ENCODE measurements at places on chromosomes 1 and 21.

DNA sequence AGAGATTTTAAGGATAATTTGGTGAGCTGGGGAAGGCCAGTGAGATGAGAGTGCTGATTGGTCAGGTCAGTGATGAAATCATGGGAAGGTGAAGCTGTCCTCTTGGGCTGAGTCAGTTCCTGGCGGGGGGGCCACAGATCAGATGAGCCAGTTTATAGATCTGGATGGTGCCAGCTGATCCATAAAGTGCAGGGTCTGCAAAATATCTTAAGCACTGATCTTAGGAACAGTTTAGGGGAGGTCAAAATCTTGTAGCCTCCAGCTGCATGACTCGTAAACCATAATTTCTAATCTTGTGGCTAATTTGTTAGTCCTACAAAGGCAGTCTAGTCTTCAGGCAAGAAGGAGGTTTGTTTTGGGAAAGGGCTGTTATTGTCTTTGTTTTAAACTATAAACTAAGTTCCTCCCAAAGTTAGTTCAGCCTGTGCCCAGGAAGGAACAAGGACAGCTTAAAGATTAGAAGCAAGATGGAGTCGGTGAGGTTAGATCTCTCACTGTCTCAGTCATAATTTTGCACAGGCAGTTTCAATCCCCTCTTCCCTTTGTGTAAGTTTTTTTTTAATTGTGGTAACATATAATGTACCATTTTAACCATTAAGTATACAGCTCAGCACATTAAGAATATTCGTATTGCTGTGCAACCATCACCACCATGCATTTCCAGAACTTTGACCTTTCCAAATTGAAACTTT, 39.4 kb downstream of the PTAFR start:
- no peak for DNase-seq

GRCh38 chr1:1344655-1345361, 4.4 kb downstream of the DVL1 start:
- peak; percentile 76 for DNase-seq

DNA sequence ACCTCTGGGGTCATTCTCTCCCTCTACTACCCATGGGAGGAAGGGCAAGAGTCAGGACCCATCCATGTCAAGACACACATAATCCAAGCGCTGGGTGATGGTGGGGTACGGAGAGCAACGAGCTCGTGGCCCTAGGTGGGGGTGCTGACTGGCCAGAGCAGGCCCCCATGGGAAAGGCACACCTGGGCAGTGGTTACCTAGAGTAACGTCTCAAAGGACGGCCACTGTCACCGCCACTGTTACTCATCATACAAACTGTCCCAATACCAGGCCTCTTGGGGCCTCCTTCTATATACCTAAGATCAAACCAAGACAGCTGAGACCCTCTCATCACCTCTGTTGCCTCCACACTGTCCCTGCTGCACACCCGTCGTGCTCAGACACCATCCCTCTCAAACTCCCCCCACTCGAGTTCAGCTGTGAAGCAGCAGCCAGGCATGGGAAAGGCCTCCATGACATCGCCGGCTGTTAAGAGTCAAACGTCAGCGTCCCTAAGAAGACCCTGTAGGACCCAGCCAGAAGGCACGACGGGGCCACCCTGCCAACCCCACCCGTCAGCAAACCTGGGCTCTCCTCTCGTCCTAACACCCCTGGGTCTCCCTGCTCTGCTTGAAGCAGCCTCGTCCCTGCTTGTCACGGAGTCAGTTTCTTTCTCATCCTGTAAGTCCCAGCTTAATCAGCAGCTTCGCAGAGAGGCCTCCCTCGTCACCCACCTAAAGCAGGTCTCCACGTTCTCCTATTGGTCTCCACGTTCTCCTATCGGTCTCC, 15.3 kb downstream of the NPHP4 start:
- no peak for DNase-seq

GRCh38 chr21:45897191-45898027, 84.2 kb upstream of the COL6A1 start:
- DNase-seq, result no peak

DNA sequence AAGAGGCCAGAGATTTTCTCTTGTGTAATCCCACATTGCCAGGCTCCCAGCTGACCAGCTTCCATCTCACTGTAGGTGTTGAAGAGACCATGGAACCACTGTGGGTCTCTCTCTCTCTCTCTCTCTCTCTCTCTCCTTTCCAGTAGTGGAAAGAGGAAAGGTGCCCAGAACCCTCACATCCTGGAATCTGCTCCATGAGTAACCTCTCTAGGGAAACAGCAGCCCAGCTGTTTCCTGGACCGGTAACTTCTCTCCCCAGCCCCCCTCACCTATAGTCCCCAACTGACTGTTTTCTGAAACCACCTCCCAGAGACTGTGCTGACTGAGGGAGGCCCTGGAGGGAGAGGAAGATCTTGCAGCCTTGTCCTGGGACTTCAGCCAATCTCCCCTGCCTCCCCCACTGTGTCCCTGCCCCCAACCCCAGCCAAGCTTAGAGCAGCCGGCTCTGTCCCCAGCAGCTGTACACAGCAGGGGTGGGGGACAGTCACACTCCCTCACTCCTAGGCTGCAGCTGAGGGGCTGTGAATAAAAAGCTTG, 20.6 kb upstream of the SLC45A3 start:
- DNase-seq, result no peak

DNA sequence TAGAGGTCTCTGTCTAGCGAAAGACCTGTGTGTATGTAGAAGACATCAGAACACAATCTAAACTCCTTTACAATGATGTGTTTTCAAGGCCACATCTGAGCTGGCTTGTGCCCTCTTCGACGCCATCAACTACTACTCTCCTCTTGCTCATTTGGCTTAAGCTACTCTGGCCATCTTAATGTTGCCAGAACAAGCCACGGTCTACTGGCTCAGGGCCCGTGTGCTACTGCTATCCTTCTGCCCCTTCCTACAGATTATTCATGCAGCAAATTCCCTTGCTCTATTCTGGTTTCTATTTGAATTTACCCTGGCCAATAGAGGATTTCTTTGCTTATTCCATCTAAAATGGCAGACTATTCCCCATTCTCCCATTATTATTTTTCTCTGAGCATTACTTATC, 121.7 kb downstream of the ZZZ3 start:
- no peak for DNase-seq

DNA sequence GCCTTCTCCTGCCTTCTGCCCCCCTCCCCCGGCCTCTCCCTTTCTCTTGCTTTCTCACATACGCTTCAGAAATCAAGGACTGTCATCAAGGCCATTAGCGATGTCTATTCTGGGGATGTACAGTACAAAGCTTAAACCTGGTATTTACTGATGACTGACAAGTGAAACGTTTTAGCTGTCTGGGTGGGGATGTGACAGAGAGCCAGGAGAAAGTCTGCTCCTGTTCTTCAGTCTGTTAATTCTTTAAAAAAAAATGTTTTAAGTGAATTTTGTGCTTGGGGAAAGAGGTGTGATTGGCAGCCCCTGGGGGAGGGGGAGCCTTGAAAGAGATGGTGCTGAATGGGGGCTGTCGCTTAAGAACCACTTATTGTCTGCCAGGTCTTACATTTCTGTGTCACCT, 283.0 kb upstream of the PLXNA2 start:
- DNase-seq, result no peak

DNA sequence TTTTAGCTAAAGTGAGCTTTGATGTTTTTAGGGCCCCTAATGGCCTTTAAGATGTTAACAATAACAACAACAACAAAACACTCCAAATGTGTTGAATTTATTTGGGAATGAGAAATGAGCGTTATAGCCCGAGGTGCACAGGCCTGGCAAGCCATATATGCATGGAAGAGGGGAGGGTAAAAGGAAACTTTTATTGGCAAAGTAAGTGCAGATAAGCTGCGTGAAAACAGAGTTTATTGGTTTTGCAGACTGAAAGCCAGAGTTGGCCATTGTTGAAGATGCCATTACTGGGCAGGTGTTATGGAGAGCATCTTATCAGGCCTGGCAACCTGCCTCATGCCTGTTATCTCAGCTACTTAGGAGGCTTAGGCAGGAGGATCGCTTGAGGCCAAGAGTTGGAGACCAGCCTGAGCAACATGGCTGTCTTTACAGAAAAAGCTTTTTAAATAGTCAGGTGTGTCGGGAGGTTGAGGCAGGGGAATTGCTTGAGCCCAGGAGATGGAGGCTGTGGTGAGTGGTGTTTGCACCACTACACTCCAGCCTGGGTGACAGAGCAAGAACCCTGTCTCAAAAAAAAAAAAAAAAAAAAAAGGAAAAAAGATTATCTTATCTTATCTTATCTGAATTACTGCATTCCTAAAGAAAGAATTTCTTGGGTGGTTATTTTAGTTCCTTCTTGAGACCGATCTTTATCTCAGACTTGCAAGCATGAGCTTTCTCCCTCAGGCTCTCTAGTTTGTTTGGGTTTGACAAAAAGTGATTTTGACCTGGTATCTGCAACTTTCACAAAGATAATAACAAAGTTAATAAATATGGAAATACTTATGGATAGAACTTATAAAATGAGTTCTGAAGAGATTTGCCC, 1.7 kb downstream of the PATJ start:
- DNase-seq, result no peak

- DNase-seq, result no peak
Measured at GRCh38 chr1:110726755-110727154, 52.0 kb upstream of the KCNA3 start.

GRCh38 chr1:203103216-203103615, 17.4 kb upstream of the MYOG start:
- no peak for DNase-seq

DNA sequence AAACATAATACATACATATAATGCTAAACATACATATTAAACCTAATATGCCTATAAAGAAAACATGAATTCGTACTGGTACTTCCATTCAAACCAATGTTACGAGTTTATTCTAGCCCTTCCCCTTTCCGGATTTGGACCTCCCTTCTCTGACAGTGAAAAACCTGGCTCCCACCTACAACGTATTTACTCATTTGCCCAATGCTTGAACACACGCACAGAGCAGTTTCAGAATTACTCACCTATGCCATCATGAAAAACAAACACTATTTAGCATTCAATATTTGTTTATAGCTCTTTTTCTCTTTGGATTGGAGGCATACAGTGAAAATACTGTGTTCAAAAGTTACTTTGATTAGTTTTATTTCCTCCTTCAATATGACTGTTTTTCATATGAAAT, 204.4 kb downstream of the LMX1A start:
- no peak for DNase-seq

DNA sequence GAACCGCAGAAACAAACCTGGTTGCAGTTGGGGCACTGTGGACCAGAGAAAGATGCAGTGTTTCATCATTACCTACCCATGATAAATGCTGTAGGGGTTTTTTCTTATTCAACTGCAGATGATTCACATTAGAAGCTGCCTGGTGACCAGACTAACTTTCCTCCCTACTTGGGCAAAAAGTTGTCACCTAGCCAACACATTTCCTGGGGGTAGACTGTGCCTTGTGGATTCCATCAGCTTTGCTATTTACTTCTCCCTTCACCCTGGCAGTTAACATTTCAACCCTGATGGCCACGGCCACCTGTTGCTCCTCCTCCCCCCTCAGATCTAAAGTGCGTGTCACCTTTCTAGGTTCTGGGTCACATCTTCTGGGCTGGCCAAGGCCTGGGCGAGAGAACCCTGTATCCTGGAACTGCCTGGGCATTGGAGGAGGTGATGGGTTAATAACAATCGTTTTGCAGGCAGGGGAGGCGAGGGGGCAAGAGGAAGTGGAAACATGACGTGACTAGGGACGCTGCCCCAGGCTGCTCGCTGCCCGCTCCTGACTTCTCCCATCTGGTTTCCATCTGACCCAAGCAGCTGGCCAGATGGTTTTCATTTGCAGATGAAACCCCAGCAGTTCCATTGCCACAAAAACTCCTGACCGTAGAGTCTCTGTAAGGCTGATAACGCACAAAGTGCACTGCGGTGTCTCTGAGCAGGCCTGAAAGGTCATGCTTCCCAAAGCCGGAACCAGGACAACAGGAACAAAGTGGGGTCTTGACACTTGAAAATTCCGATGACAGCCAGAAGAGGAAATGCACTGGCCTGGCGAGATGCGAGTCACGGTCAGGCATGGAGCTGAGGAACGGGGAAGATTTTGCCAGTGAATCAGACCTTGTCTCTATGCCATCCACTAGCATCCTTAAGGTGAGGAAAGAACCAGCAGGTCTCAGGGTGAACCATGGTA, 36.6 kb downstream of the CAPZB start:
- peak; percentile 47 for DNase-seq

GRCh38 chr1:76433526-76433925, 359.0 kb downstream of the ST6GALNAC3 start:
- no peak for DNase-seq

DNA sequence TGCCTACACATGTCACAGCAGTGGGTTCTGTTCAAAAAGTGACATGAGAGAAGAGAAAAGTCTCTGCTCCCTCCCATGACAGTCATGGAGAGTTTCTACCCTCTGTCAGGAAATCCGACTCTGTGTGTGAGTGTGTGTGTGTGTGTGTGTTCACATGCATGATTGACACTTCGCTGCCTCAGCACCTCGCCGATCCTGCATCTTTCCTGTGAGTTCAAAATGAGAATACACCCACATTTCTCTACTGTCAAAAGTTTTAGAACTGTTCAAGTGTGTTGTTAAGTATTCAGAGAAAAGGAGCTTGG, 46.2 kb upstream of the COX20 start:
- no peak for DNase-seq

DNA sequence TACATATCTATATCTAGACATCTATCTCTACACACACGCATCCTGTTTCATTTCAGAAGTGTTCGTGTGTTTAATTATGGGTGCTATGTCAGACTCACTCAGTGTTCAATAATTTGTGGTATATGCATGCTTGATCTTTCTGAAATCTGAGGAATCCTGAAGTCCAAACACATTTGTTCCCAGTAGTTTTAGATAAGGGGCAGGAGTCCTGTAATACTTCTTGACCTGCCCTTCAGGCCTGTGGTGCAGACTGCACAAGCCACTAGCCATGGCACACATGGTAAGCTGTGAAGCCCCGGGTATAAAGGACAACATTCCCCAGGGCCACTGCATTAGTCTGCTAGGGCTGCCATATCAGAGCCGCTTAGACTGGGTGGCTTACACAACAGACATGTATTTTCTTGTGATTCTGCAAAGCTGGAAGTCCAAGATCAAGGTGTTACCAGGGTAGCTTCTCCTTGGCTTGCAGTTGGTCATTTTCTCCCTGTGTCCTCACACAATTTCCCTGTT, 267.2 kb downstream of the RHOU start:
- DNase-seq, result no peak

GRCh38 chr1:170321113-170321512, 175.4 kb downstream of the NTMT2 start:
- DNase-seq, result no peak

DNA sequence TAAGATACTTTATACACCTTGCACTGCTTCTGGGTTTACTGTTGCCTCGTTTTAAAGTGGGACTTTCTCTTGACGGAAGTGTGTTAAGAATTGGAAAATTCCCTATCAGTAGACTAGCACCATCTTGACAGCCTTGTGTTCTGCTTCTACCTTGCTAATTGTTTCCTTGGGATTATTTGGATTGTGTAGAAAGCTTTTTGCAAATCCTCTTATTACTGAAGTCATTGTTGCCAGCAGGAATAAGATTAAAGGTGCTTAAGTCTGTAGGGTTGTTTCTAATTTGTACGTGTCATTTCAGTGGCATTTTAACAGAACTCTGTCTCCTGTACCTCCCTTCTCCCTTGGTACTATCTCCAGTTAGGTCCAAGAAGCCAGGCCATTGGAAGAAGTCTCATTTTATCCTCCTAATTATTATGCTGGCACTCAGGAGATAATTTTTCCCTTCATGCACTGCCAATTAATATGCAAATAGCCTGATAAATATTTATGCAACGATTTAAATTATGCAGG, 107.7 kb downstream of the POU2F1 start:
- no peak for DNase-seq

GRCh38 chr21:42878678-42878992, 704 bp downstream of the WDR4 start:
- no peak for DNase-seq

Measured in activated CD4-positive, alpha-beta T cell treated with anti-CD3 and anti-CD28 coated beads for 48 hours (primary cell).